ENCODE measurements at places on chromosomes 6 and 20.

DNA sequence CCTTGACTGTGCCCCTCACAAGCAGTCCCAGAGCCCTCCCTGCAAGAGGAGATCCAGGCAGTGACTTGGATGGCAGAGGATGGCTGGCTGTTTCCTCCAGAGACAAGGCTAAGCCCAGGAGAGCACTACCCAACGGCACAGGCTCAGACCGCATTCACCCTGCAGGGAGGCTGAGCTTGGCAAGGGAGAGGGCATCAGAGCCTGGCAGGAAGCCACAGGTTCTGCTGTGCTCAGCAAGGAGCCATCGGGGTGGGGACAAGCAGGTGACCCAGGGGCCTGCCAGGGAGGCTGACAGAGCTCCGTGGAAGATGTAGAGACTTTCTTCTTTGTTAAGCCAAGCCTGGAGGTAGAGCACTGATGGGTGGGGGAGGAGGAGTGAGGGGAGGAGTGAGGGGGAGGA is 159.2 kb upstream of the CST7 start:
- no peak for DNase-seq

GRCh38 chr6:73798592-73798991 is 102.6 kb downstream of the CD109 start:
- DNase-seq, result peak; percentile 96

GRCh38 chr6:167668019-167668753 is 158.5 kb upstream of the AFDN start:
- DNase-seq, result no peak

DNA sequence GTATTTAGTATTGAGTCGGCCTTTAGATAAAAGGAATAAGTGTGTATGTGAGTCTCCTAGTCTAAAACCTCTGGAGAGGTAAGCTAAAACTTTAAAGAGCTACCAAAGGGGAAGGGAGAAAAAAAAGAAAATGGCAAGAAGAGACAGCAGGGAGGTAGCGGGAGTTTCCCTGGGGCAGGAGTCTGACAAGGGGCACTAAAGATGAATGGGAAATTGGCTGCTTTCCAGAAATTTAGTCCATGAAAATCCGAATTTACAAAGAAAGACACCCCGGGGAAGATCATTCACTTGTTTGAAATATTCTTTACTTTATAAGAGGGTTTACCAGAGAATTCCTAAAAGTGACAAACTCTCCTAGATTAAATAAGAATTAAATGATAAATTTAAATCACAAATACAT is 19.3 kb downstream of the RMND1 start:
- no peak for DNase-seq

DNA sequence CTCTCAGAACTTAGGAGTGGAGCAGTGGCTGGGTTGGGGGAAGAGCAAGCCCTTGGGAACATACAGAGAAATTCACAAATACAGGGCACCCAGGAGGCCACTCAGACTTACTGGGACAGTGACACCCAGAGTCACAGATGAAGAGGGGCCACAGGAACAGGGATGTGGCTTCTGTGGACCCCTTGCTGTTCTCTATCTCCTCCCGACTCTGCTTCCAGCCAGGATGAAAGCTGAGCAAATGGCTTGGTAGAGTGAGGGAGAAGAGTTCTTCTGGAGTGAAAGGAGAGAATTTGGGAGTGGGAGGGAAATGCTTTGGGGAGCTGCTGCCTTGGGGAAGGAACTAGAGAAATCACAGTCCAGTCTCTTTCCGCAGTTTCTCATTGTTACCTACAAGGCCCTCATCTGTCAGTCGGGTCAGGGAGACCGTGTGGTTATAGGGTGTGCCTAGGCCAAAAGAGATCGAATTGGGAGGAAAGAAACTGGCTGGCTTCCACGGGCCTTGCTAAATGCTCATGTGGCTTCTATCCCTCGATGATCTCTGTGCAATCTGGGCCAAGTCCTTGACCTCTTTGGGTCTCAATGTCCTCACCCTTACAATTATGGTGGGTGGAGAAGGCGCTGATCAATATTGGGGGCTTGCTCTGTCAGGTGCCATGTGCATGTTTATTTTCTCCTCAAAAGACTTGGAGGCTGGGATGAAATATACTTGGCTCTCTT is 17.0 kb downstream of the FOXP4 start:
- DNase-seq, result no peak

GRCh38 chr6:217048-217659 is 75.1 kb upstream of the DUSP22 start:
- no peak for DNase-seq

GRCh38 chr6:15994814-15995459 is 133.9 kb upstream of the MYLIP start:
- DNase-seq, result peak; percentile 76

Data from fibroblast of villous mesenchyme (primary cell).